ENCODE measurements at places on chromosomes 11 and 22. TPM values are rescaled to one million over a fixed set of nuclear protein-coding genes. Genes with fewer than 3 reads are reported as not detected.
A peak's percentile ranks its signal among the peaks of the same experiment; 100 is the strongest.

DNA sequence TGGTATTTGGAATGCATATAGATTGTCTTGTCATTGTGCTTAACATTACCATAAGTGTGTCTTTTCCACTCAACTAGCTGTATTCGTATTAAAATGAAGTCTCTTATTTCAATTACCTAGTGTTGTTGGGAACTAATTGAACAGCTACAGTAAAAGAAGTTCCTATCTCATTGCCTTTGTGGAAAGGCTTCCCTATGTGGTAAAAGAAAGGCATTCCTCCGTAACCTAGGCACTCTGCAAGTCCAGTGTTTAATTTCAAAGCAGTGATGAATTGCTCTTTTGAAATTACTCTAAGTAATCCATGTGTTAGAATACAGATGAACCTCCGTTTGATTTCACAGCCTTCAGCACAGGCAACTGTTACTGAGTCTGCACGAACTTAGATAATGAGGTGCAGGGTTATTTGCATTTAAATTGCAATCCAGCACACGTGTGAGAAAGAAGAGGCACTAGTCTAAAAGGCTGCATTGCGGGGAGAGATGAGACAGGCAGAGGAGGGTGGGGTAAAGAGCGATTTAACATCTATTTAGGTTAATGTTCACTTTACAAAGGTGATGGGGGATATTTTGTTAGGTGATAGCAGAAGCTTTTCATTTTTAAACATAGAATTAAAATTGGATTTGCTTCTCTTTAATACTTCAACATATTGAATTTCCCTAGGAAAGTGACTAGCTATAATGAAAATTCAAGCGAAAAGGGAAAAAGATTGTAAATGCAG is 25.0 kb upstream of the CRTAM start:
- no peaks in the 10 kb centered on the region for H3K36me3 ChIP-seq
- no peak overlapping the region for H3K4me3 ChIP-seq
- H3K27ac ChIP-seq: no peak overlapping the region
- H3K4me1 ChIP-seq: peaks cover 1% of the 10 kb centered on the region

DNA sequence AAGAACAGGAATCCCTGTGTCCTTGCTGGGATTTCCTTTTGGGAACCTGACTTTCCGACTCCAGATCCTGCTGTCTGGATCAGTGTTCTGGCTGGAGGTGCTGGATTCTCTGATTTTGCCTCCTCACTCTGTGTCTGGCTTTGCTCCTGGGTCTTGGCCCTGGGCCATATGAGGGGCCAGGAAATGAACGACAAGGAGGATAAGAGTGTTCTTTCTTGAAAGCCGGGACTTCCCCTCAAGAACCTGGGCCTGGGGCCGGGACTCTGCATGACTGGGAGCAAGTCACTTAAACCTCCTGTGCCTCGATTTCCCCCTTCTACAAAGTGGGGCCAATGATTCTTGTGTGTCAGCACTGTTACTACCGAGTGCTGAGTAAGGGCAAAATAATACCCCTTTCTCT is 2.9 kb upstream of the MYO7A start:
- H3K36me3 ChIP-seq: no peaks in the 10 kb centered on the region
- no peak overlapping the region for H3K27ac ChIP-seq
- H3K4me1 ChIP-seq: no peaks in the 10 kb centered on the region
- no peak overlapping the region for H3K4me3 ChIP-seq
- DNase-seq: peak; percentile 8
- H3K27me3 ChIP-seq: no peaks in the 10 kb centered on the region

DNA sequence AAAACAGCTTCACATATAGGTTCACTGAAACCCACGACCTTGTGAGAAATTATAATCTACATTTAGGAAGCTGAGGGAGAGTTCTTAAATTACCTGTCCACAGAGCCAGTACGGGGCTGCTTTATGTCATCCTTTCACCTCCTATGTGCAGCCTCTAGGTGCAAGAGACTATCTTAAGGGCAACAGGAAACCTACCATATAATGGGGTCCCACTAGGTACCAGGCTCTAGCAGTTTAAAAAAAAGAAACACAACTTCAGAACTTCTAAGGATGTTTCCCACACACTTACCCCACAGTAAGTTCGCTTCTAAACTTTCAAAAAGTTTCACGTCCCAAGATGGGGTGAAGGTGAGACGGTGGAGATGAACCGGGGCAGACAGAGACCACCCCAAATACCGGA is 573 bp downstream of the STK33 start:
- H3K36me3 ChIP-seq: no peaks in the 10 kb centered on the region
- H3K4me3 ChIP-seq: peak overlapping the region; percentile 70
- H3K27ac ChIP-seq: no peak overlapping the region
- peaks cover 3% of the 10 kb centered on the region for H3K4me1 ChIP-seq
- no peak for DNase-seq
- H3K27me3 ChIP-seq: no peaks in the 10 kb centered on the region

The PARVA gene
- 8.3 TPM for total RNA-seq

The SYT9 gene
- total RNA-seq: not detected

The SVIP gene
- 29.1 TPM for total RNA-seq
